ENCODE measurements at places on chromosomes 4 and X. TPM values are rescaled to one million over a fixed set of nuclear protein-coding genes. Genes with fewer than 3 reads are reported as not detected.

FAM9C gene
- under 0.01 TPM for total RNA-seq

CENPC gene
- 9.1 TPM for total RNA-seq

INTU gene
- 5.7 TPM for total RNA-seq

CLGN gene
- 5.8 TPM for total RNA-seq

CT83 gene
- not detected for total RNA-seq

FMR1NB gene
- not detected for total RNA-seq

NSUN7 gene
- total RNA-seq: under 0.01 TPM

RAI2 gene
- 0.14 TPM for total RNA-seq

PPM1K gene
- 10.1 TPM for total RNA-seq

TEX13A gene
- not detected for total RNA-seq

MAGEB1 gene
- total RNA-seq: not detected

ZNF157 gene
- not detected for total RNA-seq

DCAF12L1 gene
- not detected for total RNA-seq

ZNF674 gene
- total RNA-seq: 5.0 TPM

EVC gene
- total RNA-seq: 36.8 TPM

PRR32 gene
- total RNA-seq: not detected

GAGE2A gene
- not detected for total RNA-seq

TMSB15C gene
- 3.3 TPM for total RNA-seq

NEIL3 gene
- 1.3 TPM for total RNA-seq

MAGEA1 gene
- total RNA-seq: 0.14 TPM

SLIT2 gene
- total RNA-seq: 26.4 TPM

MAGEE2 gene
- not detected for total RNA-seq

PDGFC gene
- 31.6 TPM for total RNA-seq

KLHL4 gene
- 0.43 TPM for total RNA-seq

RIPPLY1 gene
- total RNA-seq: not detected

PCGF3 gene
- 31.8 TPM for total RNA-seq

UPF3B gene
- total RNA-seq: 1.1 TPM

ERAS gene
- total RNA-seq: not detected

GPRASP1 gene
- total RNA-seq: 4.0 TPM

GRID2 gene
- not detected for total RNA-seq

MYOZ2 gene
- total RNA-seq: 0.28 TPM

VEGFC gene
- 19.3 TPM for total RNA-seq

GSPT2 gene
- total RNA-seq: 4.6 TPM

NPY2R gene
- total RNA-seq: not detected

BMPR1B gene
- 0.14 TPM for total RNA-seq

GPM6B gene
- total RNA-seq: 0.65 TPM

TLR8 gene
- not detected for total RNA-seq

HTRA3 gene
- total RNA-seq: 10.4 TPM

CXCL8 gene
- 29.5 TPM for total RNA-seq
